ENCODE measurements at places on chromosomes 3 and 15.

DNA sequence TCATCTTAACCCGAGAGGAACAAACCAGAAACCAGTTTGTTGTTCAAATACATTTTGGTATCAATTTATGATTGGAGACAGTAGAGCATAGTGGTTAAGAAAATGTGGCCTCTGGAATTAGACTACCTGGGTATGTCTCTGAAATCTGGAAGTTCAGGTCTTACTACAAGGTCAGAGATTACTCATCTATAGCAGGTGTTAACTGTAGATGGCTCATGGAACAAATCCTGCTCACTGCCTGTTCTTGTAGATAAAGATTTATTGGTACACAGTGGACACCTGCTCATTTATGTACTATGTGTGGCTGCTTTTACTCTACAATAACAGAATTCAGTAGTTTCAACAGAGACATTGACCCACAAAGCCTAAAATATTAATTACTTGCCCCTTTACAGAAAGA is 413.3 kb downstream of the CNTN6 start:
- DNase-seq = no peak

- no peak for DNase-seq
These were observed 200.3 kb downstream of the SLCO3A1 start for GRCh38 chr15:92053753-92054316.

- no peak for DNase-seq
These were observed 433.3 kb downstream of the RAP2B start for GRCh38 chr3:153595186-153595815.

DNA sequence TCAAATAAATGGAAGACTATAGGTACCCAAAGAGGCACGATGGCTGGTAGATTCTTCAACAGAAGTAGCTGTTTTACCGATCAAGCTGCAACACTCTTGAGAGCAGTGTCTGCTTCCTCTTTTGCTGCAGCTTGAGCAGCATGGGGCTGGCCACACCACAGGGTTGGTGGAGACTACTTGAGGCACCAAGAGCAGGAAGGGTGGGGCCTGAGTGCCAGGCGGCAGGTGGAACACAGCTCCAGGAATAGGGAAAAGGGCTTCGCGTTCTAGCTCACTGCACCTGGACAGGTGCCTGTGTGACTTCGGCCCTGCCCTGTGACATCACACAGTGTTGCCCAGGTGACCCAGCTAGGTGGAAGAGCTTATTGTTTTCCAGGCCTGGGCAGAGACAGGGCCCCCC is at the start of gene CCDC33:
CCDC33 (plus strand) TSS at position 365 of the 400 bp plus-strand sequence. CDS start 394 bp downstream, outside the sequence.
- no peak for DNase-seq

DNA sequence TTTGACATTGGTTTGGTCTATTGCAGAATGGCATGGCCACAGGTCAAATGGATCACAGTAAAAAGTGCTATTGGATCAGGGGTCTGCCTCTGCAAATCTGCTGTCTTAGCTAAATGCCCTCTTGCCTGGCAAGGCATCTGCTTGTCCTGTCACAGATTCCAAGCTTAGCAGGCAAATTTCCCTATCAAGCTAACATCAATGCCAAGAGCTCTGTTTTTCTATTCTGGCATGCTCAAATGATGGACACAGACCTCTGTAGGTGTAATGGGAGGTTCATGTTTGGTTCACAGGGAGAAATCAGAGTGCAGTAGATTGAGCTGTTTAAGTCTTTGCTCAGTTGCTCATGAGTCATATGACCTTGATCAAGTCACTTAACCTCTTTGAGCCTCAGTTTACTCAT is 54.8 kb upstream of the CPB1 start:
- DNase-seq = no peak

- no peak for DNase-seq
These were observed 216.5 kb downstream of the ZNF385D start for GRCh38 chr3:21534462-21534861.

- peak; percentile 81 for DNase-seq
These were observed 1.1 kb upstream of the EIF2B5 start for GRCh38 chr3:184133840-184134745.

- no peak for DNase-seq
These were observed 95.3 kb downstream of the SEC22A start for GRCh38 chr3:123296836-123297626.

DNA sequence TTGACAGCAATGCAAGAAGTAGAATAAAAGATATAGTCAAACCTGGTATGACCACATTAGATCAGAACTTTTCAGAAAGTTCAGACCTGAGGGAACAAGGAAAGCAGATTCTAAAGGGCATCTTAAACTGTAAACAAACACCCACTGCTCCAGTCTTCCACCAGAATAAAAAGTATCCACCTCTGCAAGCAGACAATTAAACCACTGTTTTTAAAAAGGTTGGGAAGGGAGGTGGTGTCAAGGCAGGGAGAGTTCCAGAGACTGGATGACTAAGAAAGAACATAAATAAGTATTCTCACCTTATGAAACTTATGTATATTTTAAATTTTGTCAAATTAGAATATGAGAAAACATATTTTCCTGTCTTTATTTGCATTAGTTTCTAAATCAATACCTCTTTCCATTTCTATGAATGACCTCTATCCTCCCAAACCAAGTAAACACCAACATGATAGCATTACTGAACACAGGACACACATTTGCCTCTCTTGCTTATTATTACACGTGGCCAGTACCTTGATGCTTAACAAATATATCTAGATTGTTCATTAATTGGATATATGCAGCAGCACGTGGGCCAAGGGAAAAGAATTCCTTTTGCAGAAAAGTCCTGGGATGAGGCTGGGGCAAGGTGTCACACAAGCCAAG is 31.6 kb downstream of the PIK3CB start:
- DNase-seq = no peak

GRCh38 chr3:151751161-151751560 is 17.4 kb downstream of the AADACL2 start:
- no peak for DNase-seq

DNA sequence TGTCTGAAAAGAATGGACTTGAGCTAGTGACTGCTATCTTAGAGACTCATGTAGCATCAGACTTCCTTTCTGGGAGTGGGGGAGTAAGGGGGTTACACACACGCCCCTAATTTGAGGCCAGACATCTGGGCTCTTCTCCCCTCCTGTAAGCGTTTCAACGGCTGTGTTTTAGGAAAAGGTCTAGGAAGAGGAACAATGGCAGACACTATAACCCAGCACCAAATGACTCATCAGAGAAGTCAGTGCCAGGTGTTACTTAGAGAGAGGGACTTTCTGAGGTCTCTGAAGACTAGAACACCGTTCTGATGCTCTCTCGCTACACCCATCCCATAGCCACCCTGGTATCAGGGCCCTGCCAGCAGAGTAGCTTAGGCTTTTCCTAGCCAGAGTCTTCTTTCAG is 65.5 kb downstream of the SSUH2 start:
- DNase-seq = no peak

DNA sequence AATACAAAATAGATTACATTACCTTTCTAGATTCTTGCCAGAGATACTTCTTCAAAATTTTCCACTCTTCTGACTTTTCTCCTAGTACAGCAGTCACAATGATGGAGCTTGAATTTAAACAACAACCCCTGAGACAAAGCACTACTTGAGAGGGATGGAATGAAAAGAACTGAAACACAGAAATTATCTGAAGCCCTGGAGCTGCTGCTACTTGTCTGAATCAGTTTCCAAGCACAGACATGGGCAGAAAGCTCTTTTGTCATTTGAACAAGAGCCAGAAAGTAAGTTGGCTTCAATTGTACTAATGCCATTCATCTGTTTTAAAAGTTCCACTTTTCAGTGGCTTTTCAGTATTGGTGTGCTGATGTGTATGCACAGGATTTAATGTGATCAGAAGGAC is 718.5 kb upstream of the ARPP21 start:
- DNase-seq = no peak

All from activated CD4-positive, alpha-beta T cell treated with anti-CD3 and anti-CD28 coated beads for 48 hours (primary cell).